ACHN (cell line): ENCODE measurements at places on chromosomes 7 and 10.

- no peak for DNase-seq
These were observed 34.1 kb downstream of the WBP1L start for GRCh38 chr10:102777711-102778453.

DNA sequence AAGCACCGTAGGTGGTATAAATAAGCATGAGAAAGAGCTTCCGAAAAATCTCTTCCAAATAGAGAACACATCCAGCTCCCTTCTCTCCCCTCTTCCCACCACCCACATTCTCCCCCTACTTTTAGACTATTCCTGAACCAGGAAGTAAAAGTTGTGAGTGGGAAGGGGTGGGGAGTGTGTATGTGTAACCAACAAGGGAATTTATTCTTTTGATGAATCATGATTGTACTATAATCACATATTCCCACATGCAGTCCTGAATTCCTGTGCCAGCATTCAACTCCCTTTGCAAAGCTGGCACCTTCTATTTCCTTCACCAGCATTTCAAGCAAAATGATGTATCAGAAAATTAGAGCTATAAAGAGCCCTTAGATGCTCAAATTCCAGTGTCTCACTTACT is 230.6 kb upstream of the CHRM2 start:
- no peak for DNase-seq

GRCh38 chr10:121183236-121183635 is 332.1 kb downstream of the WDR11 start:
- DNase-seq: no peak

- DNase-seq: no peak
These were observed 87.5 kb downstream of the UBE2H start for GRCh38 chr7:129865093-129865924.

GRCh38 chr7:102828286-102828685 is 79.5 kb downstream of the FAM185A start:
- DNase-seq: no peak

DNA sequence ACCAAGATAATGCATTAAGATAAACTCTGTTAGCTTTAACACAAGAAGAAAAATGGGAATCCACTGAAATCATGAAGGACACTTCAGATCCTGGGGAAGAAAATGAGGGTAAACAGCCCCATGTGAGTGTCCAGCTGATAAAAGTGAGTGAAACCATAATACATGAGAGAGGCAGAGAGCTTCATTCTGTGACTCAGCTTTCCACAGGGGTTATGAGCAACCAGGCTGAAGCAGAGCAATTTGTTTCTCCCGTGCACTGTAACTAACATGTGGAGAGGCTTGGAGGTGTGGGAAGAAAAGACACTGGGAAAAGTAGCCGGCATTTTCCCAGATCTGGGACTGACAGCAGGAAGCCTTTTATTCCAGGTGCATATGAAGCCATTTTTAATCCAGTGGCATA is 971.7 kb downstream of the ANKRD7 start:
- no peak for DNase-seq

DNA sequence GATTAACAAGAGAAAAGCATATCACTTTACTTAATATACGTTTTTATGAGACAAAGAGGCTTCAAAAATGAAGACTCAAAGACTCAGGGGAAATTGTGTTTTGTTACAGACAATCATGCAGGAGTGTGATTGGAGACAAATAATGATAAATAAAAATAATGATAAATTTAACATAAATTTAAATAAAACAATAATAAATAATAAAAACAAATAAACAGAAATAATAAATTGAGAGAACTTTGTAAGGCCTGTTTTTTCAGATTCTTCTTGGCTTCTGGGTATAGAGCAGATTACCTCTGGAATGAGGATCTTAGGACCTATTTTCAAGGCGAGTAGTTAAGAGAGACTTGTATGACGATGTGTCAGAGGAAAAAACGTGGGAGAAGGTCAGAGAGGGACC is 271.4 kb upstream of the POT1 start:
- no peak for DNase-seq

- DNase-seq: no peak
These were observed 42.9 kb downstream of the PLPP4 start for GRCh38 chr10:120499883-120500282.

GRCh38 chr10:77741746-77742145 is 104.1 kb upstream of the KCNMA1 start:
- no peak for DNase-seq

DNA sequence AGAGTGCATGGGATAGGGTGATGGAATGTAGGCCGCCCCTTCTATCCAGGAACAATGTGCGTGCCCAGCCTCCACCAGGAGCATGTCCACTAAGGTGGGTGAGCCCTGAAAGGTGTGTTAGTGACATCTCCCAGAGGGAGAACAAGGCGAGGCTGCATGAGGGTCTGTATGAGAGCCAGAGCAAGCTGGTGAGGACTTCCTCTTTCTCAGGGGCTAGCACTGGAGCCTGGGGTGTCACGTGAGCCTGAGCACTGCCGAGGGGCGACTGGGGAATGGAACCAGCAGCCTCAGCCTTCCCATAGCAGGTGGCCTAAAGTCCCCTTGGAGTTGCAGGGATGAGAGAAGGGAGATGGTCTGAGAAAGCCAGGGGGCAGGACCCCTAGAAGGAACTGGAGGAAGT is 156.3 kb upstream of the COBL start:
- no peak for DNase-seq

GRCh38 chr10:62534031-62534430 is 159.9 kb downstream of the ZNF365 start:
- DNase-seq: no peak

GRCh38 chr7:120539321-120539720 is 266.3 kb downstream of the KCND2 start:
- no peak for DNase-seq

DNA sequence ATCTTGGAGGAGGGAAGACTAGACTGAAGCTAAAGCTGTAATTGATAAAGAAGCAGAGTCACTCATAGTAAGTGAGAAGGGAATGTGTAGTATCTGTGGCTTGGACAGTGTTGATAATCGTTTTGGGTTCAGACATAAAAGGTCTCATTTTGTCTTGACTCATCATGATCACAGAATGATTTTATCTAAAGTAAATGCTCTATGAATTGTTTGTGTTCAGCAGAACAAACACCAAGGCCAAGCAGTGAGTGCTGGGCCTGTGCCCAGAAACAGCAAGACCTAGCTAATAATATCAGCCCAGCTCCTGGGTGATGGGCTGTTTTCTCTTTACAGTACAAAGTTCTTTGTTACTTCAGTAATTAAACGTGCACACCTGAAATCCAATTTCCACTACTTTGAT is 26.7 kb upstream of the CD36 start:
- DNase-seq: no peak

GRCh38 chr10:78900715-78901430 is 167.9 kb upstream of the ZMIZ1 start:
- no peak for DNase-seq

DNA sequence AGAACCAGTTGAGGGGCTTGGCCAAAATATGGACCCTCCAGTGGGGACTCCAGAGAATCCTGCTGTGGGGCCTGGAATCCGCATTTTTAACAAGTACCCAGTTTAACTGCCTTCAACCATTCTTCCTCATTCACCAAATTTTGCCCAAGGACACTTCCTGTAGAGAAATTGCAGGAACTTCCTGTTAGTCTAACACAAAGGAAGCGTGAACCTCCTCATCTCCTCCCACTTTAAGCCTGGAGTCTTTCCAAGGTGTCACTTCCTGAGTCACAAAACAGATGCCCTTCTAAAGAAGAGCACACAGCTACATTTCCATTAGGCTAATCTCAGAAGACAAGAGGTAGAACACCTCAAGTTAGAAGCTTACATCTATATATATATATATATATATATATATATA is 188.4 kb downstream of the PPP1R17 start:
- DNase-seq: no peak

GRCh38 chr10:131246089-131246488 is 65.4 kb downstream of the TCERG1L start:
- no peak for DNase-seq

DNA sequence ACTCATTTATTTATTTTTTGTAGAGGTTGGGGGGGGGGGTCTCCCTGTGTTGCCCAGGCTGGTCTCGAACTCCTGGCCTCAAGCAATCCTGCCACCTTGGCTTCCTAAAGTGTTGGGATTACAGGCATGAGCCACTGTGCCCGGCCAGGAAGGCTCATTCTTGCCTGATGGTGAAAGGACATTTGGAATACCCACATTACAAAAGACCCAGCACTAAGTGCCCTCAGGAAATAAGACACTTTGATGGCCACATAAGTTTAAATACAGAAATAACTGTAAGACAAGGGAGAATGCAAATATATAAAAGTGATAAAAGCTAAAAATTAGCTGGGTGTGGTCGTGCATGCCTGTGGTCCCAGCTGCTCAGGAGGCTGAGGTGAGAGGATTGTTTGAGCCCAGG is 8.0 kb upstream of the SERPINE1 start:
- DNase-seq: no peak

- no peak for DNase-seq
These were observed 234.2 kb downstream of the WDR11 start for GRCh38 chr10:121085367-121085766.

GRCh38 chr7:156610601-156611000 is 30.0 kb upstream of the RNF32 start:
- no peak for DNase-seq

DNA sequence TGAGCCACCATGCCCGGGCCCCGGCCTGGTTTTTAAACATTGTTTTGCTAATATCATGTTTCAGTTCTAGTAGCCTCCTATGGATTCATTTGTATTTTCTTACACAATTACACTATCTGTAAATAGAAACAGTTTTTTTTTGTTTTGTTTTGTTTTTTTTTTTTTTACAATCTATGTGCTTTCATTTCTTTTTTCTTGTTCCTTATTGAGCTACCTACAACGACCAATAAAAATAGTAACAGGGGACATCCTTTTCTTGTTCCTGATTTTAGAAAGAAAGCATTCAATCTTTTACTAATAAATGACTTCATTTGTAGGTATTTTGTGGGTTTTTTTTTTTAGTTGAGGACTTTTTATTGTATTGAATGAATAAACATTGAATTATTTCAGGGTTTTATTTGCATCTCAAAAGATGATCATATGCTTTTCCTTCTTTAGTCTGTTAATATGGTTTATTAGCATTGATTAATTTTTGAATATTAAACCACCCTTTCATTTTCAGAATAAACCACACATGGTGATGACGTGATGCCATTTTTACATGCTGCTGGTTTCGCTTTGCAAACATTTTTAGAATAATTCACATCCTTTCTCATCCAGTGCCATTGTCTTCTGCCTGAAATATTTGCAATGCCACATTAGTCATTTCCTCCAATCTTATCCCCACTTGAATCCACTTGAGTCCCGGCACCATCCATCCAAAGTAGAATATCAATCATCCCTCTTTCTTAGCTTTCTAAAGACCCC is 18.1 kb upstream of the AKR1E2 start:
- DNase-seq: peak; percentile 84

- peak; percentile 33 for DNase-seq
These were observed 667.8 kb downstream of the PCDH15 start for GRCh38 chr10:54133203-54133602.

DNA sequence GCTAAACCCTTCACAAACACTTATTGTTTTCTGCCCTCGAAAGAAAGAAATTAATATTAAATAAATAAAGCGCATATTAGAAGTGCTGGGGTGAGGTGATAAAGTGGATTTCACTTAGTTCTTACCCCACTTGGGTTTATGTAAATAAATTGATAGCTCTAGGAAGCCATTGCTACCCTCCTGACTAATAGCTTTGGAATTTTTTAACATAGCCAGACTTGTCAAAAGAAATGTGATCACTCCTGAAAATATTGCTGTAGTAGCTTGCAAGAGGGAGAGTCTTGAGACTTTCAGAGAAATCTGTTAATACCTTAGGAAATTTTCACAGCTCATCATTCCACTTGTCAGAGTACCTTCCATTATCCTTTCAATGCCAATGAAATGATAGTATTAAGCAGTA is 7.6 kb downstream of the ARL5B start:
- DNase-seq: peak; percentile 57

DNA sequence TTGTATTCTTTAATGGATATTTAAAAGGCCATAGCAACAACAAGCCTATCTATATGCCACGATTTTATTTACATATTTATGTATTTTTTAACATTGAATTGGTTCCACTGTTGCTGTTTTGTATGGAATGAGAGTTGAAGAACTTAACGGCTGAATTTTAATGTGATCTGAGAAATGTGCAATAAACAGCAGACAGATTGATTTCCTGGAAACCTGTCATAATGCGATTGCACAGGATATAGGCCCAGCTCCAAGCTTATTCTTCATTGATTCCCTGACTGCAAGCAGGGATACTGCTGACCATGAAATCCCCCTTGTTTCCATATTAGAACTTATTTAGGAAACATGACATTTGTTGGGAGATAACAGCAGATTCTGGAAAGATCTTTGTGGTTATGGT is 195.6 kb downstream of the KCND2 start:
- no peak for DNase-seq

DNA sequence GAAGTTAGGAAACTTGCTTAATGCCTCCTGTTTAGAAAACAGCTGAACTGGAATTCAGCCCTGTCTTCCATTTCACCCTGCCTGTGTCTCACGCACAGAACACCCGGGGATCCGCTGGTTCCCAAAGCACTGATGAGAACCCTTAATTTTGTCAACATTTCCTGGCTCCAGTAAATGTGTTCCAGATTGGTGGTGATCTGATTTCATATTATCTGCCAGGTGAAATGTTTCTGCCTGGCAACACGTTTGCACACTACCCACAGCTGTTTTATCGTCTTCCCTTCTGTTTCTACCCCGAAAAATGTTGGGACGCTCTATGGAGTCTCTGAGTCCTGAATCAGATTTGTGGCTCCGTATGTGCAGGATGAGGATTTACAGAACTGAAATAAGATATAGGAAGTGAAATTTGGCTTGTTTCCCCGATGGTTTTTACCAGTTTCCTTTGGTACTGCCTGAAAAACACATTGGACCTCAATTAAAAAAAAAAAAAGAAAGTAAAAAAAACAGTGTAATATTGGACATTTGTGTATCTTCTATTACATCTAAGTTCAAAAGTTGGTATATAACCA is 29.0 kb downstream of the MRC1 start:
- no peak for DNase-seq

DNA sequence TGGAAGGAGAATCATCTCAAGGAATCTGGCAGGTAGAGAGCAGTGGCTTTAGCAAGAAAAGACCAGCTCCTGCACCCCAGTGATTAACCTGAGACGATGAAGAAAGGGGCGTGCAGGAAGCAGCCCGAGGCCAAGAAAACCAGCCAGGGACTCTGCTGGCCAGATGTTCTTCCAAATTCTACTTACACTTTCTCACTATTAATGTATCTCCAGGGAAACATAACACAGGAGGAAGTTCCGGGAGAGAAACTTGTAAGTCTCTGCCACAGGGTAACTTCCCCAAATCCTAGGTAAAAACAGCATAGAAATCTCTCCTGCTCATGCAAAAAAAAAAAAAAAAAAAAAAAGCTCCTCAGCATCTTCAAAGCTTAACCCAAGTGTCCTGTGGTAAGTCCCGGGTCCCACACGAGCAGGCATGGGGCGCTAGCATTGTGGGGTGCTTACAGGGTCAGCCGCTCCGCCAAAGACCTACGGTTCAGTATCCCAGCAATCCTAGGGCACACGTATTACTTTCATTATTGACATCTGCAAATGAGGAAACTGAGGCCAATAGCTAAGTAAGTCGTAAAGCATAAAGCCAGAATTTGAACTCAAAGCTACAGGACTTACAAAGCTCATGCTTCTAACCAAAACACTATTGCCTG is 97.2 kb upstream of the GNA12 start:
- no peak for DNase-seq

- DNase-seq: no peak
These were observed 159.6 kb downstream of the KMT2E start for GRCh38 chr7:105173586-105173985.

- DNase-seq: peak; percentile 32
These were observed 134.2 kb upstream of the AKR1E2 start for GRCh38 chr10:4691776-4692175.
